Heart right ventricle (tissue), 16 donors: ENCODE measurements at places on chromosomes 11 and 22. TPM values are rescaled to one million over a fixed set of nuclear protein-coding genes. Genes with fewer than 3 reads are reported as not detected.
A peak's percentile ranks its signal among the peaks of the same experiment; 100 is the strongest.

The TUB gene
- total RNA-seq = 28.2 TPM

DNA sequence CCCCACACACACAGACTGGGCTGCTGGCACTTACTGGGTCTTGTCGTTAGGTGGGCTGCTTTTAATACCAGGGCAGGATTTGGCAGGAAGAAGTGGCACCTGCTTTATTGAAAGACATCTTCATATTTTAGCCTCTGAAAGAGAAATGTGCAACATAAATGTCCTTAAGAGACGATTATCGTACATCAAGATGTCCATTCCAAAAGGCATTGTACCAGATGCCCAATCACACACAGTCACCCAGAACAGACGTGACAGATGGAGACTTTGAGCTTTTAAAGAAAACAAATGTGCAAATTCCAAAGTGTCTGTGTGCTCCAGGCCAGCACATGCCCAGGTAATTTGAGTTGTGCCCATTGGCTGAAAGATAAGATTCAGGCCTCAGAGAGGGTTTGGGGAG, 155.7 kb downstream of the RRAS2 start:
- DNase-seq = no peak

The TESMIN gene
- 2.6 TPM for total RNA-seq

DNA sequence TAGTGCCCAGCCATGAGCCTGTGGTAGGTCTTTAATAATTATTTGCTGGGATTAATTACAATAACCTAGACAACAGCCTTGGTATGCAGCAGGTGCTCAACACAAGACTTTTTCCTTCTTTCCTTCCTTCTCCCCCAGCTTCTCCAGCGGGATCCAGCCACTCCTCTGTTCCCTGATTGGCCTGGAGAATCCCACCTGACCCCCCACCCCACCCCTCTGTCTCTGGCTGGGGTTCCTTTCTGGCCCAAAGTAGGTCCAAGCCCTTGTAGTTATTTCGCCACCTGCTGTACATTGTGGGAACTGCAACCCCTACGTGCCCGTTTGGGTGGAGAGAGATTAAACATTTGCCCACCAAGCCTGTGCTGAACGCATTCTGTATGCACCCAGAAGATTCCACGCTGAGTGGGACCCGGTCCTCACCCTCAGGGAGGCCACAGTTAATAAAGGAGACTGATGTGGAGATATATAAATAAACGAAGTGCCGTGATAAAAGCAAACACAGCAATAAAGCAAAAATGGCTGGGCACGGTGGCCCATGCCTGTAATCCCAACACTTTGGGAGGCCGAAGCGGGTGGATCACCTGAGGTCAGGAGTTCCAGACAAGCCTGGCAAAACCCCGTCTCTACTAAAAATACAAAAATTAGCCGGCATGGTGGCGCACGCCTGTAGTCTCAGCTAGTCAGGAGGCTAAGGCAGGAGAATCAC, 32.1 kb upstream of the DGKZ start:
- DNase-seq = peak; percentile 73

The FAM181B gene
- total RNA-seq = 0.60 TPM

DNA sequence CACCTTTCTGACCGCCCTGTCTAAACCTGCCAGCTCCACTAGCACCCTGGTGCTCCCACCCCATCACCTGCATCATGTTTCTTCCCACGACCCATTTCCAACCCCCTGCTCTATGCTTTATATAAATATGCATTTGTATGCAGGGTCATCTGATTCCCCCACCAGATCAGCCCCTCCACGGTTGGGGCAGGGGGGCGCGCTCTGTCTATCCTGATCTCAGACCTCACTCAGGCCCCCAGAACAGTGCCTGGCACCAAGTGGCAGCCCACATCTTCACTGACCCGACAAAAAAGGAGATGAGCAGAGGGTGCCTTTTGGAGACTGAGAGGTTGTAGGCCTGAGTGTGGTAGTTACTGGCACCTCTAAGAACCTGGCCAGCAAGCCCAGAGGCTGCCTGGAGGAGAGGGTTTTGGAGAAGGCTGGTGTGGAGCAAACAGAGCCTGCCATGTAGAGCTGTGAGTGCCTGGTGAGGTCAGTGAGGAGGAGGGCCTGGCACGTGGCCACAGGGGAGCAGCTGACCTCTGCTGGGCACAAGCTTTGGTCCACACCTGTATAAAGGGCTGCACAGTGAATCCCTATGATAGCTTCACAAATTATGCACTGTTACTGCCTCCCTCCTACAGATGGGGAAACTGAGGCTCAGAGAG, 86.3 kb upstream of the RTL6 start:
- DNase-seq = no peak

- no peak for DNase-seq
Observed at GRCh38 chr22:33599596-33599995, 320.7 kb downstream of the LARGE1 start.

DNA sequence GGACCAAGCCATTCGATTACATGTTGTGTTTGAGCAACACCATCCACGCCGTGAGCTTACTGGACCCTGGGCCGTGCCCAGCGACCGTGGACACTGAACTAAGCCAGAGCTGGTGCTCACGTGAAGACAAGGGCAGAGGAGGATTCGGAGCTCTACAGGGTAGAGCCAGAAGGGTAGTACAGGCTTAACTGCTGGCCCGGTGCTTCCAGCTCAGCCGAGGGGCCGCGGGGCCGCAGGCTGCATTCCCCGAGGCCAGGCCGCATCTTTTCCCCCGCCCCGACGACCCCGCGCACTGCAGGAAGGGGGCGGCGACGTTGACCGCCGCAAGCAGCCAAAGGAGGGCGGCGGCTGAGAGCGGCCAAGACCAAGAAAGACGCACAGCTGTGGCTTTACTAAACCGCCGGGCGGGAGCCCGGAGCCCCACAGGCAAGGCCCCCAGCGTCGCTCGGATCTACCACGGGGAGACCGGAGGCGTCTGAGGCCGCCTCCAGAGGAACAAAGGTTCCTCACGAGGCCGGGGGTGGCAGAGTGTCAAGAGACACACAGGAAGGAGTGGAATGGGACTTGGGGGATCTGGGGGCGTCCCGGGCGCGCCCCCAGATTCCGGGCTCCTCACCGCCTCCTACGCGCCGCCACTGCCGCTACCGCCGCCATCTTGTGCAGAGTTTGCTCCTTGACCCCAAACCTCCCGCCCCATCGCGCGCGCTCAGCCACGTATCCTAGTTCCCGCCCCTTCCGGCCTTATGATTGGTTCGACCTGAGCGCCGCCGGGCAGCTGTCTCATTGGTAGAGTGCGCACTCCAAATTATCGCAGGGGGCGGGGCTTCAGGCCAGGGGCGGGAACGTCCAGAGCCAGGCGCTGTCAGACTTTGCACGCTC, at the start of gene GANAB:
Gene GANAB, minus strand, starts transcription at position 668 of the 879 bp plus-strand sequence. Its CDS starts 14 bp downstream, at position 654.
- DNase-seq = peak; percentile 100

DNA sequence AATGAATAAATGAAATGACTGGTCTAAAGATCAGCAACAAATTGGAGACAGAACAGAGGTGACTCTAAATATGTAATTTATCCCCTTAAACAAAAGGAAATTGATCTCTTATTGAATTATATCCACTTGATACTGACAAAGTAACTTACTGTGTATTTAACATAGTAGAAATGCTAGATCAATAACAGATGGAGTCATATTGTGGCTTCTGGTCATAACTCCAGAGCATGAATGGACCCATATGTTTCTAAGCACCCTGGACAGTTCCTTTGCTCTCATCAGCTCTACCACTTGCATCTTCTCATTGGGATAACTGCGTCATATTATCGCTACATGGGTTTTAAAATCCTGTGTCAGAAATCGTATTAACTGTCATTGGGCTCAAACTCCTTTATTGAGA, 222.3 kb downstream of the ETS1 start:
- DNase-seq = no peak

The FOLH1 gene
- total RNA-seq = 0.45 TPM

DNA sequence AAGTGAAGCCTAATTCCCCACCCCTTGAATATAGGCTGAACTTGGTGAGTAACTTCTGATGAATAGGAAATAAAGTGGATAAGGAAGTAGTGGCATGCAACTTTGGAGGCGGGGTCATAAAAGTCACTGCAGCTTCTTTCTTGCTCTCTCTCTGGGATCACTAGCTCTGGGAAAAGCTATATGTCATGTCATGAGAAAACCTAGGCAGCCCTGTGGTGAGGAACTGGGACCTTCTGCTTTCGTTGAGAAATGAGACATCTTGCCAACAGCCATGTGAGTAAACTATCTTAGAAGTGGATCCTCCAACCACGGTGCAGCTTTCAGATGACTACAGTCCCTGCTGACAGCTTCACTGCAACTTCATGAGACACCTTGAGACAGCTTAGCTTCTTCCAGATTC, 15.7 kb downstream of the ZNF214 start:
- DNase-seq = no peak

DNA sequence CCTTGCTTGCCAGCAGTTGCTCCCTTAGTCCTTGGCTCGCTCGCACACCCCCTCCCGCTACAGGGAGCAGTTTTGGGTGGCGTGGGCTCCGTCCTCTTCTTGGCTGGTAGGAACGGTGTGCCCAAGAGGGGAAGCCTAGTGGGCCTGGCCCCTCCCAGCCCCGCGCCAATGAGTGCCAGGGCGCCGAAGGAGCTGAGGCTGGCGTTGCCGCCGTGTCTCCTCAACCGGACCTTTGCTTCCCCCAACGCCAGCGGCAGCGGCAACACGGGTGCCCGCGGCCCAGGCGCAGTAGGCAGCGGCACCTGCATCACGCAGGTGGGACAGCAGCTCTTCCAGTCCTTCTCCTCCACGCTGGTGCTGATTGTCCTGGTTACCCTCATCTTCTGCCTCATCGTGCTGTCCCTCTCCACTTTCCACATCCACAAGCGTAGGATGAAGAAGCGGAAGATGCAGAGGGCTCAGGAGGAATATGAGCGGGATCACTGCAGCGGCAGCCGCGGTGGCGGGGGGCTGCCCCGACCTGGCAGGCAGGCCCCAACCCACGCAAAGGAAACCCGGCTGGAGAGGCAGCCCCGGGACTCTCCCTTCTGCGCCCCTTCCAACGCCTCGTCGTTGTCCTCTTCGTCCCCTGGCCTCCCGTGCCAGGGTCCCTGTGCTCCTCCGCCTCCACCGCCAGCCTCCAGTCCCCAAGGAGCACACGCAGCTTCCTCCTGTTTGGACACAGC, 1.6 kb downstream of the C11orf87 start:
- peak; percentile 13 for DNase-seq

DNA sequence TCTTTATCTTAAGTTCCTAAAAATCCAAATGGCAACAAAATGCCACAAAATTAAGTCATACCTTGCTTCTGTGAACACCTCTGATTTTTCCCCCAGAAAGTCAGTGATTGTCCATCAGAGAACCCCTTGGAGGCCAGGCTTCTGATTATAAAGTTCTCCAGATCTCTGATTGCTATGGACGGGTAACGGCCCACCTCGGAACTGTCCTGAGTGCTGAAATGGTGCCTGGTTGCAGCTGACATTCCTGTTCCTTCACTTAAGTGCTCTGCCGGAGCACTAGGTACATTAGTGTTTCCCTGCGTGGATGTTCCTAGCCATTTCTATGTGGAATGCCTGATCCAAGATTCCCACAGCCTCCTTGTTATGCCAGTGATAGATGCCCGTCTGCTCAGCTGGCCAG, 85.0 kb downstream of the CHST1 start:
- no peak for DNase-seq

GRCh38 chr11:17564687-17565042, 17.6 kb downstream of the OTOG start:
- DNase-seq = no peak

DNA sequence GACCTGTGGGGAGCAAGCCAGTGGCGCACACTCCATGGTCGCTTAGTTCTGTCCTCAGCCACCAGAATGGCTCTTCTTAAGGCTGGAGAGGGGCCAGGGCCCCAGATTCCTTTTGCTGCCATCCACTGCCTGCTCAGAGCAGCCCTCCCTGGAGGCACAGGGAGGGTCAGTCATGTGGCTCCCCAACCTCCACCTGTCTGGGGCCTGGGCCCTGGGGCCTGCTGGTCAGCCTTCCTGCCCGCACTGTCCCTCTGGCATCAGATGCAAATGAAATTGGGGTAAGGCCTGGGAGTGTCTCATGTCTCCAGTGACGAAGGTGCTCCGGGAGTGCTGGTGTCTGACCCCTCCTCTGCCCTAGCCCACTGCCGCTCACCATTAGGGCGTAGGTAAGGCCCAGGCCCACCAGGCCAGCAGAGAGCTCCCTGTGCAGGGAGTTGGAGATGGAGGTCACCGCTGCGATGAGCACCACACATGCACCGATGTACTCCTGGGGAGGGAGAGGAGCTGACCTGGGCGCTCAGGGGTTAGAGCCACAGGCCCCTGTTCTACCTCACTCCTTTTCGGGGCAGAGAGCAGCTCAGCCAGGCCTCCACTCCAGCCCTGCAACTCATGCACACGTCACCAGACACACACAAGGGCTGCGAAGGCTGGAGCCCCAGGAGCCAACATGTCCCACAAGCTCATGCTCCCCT, 9.0 kb upstream of the KCNJ11 start:
- DNase-seq = no peak

The CLTCL1 gene
- 14.6 TPM for total RNA-seq

GRCh38 chr11:65634905-65635731, 2.8 kb upstream of the SIPA1 start:
- no peak for DNase-seq

DNA sequence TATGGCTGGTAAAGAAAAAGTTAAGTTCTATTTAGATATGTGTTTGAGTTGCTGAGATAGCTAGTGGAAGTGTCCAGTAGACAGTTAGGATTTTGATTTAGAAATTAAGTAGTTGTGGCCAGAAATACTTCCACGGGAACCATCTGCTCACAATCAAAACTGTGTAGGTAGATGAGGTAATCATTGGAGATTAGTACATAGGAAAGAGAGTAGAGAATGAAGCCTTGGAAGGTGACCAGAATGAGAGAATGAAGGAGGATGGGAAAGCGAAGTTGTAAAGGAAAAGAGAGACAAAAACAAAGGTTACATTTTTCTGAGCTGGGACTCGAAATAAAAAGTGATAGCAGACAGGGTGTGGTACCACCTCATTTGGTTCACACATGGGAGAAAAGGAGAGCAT, 296.9 kb upstream of the SORL1-AS1 start:
- DNase-seq = no peak

GRCh38 chr11:125772834-125773505, 5.7 kb downstream of the PATE2 start:
- DNase-seq = no peak

The APOA5 gene
- total RNA-seq = not detected

DNA sequence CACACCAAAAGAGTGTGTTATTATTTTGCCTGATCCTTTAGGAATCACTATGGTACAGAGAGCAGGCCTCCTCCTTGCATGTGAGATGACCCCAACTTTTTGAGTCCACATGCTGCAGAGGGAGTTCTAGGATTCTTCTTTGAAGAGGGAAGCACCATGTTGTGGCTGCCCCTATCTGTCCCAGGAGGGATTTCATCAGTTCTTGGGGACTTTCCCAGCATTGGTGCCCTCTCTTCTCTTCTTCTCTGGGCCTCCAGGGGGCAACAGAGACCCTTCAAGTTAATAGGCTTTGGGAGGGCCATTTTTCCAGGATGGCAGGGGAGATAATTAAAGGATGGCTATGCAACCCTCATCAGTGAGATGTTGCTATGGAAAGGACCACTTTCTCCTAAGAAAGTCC, 3.6 kb downstream of the MMP1 start:
- no peak for DNase-seq
